Esophagus squamous epithelium (tissue), 5 donors: ENCODE measurements at places on chromosomes 1 and 21.

DNA sequence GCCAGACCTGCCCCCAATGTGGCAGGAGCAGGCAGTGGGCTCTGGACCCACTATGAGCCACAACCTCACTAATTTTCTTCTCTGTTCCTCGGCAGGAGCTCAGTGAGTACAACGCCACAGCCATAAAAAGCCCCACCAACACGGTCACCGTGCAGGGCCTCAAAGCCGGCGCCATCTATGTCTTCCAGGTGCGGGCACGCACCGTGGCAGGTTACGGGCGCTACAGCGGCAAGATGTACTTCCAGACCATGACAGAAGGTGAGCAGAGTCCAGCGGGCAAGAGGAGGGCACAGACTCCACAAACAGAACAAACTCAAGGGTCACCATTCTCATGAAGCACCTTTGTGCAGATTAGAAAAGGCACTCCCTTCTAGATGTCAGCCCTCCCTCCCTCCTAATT lies 79.9 kb downstream of the LACTBL1 start:
- DNase-seq = no peak

GRCh38 chr21:28771790-28772501 lies 220.7 kb downstream of the LTN1 start:
- no peak for DNase-seq

DNA sequence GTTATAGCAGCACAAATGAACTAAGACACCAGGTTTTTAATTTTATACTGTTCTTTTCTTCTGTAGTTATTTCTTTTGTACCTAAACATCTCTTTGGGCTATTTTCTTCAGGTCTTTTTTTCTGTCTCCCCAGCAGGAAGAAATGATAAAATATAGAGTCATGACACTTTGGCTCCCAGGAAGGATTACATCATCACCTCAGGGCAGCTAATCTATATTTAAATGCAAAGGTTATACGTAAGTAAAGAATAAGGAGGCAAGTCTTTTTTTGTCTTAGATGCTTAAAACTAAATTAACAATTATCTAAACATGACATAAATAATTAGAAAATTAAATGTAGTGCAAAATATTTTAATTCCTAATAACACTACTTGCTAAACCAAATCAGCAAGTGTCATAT lies 57.0 kb downstream of the WARS2 start:
- DNase-seq = no peak

DNA sequence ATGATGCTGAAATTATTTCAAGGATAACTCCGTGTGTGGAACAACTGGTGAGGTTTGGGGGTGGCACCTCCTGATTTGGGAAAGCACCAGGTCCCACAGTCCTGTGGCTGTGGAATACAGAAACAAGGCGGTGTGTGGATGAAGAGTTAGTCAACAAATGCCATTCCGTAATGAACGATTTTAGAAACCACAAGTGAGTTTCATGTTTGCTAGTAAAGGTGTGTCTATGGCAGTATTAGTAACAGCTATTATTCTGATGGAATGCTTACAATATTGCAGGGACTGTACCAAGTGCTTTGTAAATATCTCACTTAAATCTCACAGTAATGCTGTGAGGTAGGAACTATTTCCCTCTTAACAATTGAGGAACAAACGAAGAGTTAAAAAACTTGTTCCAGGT lies 53.8 kb downstream of the B3GALNT2 start:
- no peak for DNase-seq

DNA sequence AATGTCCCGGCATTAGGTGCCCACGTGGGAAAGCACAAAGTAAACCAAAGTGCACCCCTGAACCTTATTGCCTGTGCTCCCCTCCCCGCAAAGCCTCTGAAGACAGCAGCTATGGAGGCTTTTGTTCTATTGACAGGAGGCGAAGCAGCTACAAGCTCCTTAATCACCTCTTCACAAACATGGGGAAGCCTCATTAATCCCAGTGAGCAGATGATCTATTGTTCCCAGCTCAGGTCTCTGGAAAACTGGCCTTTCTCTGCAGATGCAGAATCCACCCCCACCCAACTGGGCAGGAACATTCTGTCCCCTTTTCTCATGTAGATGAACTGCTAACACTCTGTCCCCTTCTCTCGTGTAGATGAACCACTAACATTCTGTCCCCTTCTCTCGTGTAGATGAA lies 190.5 kb upstream of the CSF3R start:
- no peak for DNase-seq

- DNase-seq = no peak
These were observed 193.3 kb downstream of the EIF4G3 start for GRCh38 chr1:20983297-20983889.

GRCh38 chr21:44911384-44912157 lies 9.1 kb downstream of the ITGB2 start:
- DNase-seq = no peak

DNA sequence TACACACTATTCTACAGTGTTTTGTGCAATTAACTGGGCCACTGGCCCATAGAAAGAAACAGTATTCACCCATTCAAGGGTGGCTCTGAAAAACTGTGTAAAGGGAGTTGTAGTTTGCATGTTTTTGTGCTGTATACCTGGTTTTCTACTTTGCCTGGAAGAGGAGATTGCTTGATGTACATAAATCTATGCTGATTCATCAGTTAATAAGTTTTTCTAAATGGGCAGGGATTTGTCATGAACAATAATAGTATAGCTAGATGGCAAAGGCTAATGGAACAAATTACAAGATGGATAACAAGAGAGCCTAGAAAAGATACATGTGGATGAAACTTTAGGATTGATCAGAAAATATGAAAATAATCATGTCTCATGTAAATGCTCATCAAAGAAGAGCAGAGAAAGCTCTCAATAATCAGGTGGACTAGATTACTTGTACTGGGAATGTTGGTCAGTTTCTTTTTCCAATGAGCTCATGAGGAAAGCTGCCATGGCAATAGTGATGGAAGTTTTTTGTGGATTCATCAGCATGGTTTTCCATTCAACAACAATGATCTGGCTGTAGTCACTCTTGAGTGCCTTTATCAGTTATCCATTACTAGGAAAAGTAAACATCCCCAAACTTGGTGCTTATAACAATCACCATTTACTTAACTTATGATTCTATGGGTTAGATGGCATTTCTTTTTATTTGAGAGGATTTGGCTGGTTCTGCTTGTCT lies 602.8 kb downstream of the BRINP3 start:
- DNase-seq = no peak

GRCh38 chr21:34736116-34736874 lies 67.5 kb downstream of the CLIC6 start:
- no peak for DNase-seq

- DNase-seq = no peak
These were observed 17.9 kb downstream of the VWA5B1 start for GRCh38 chr1:20308569-20308968.

DNA sequence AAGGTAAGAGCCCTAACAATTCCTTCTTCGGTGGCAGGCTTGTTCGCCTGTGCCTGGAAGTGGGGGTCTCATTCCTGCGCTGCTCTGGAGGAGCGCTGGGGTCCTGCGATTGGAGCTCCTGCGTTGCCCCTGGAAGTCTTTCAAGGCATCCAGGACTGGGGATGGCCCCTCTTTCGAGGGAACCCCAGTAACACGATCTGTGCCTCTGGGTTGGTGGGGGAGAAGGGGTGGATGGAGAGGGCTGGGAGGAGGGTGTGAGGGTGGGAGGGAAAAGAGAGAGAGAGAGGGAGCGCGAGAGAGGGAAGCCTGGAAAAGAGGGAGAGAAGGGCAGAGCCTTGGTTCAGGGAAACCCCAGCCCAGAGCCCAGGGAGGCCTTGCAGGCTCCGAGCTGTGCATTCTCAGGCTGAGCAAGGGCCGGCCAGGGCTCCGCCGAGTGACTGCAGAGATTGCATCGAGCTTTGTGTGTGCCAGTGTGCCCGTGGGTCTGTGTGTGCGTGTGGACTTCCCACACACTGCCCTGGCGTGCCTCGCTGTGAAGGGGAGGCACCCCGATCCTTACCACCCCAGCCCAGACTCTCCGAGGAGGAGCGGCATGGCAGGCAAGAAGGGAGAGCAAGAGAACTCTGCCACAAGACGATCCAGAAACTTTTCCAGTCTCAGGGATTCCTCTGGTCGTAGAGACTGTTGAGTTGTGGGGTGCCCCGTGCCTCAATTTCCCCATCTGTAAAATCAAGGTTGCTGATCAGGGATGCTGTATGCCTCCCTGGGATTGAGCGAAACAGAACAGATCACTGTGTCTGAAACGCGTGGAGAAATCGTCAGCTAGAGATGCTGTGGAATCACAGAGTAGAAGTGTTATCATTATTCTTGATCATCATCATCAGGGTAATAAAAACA lies 619 bp downstream of the BCL9 start:
- DNase-seq = no peak

- DNase-seq = no peak
These were observed 44.0 kb downstream of the ACP6 start for GRCh38 chr1:147626291-147626690.

- DNase-seq = no peak
These were observed 38.9 kb downstream of the LEPR start for GRCh38 chr1:65459397-65459768.

DNA sequence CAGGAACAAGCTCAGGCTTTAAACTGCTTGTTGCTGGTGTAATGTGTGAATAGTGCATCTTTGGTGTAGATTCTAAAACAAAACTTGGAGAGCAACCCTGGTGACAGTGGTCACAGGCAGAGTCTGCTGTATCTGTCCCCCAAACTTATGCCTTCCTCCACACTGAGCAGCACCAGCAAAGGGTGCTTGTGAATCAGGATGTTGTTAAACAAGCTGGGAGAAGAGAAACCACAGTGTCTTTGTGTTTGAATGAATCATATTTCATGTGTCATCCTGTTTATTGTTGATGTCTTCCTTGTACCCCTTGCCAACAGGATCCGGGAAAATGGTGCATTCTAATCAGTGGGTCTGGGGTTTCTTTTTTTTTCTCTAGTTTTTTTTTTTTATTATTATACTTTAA lies 91.9 kb upstream of the COG2 start:
- DNase-seq = no peak

- DNase-seq = no peak
These were observed 70.5 kb upstream of the APOBEC4 start for GRCh38 chr1:183723571-183723970.

GRCh38 chr1:209710093-209710492 lies 5.4 kb downstream of the HSD11B1 start:
- no peak for DNase-seq

- DNase-seq = no peak
These were observed 134.7 kb upstream of the CD34 start for GRCh38 chr1:208045463-208046260.

GRCh38 chr1:229563701-229564100 lies 5.2 kb upstream of the ABCB10 start:
- no peak for DNase-seq

DNA sequence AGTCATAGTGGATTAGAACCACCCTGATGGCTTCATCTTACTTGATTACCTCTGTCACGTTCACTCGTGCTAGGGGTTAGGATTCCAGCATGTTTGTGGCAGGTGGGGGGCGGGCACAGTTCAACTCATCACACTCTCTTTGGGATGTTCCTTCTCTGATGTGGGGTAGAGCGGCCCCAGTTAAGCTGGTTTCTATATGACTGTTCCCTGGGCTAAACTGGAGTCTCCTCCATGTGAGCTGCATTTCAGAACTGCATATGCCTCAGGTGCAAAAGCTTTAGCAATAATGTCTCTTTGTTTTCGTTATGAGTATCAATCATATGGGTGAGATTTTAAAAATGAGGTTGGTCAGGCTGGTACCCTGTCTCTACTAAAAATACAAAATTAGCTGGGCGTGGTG lies 393.2 kb downstream of the RPS6KC1 start:
- DNase-seq = no peak

DNA sequence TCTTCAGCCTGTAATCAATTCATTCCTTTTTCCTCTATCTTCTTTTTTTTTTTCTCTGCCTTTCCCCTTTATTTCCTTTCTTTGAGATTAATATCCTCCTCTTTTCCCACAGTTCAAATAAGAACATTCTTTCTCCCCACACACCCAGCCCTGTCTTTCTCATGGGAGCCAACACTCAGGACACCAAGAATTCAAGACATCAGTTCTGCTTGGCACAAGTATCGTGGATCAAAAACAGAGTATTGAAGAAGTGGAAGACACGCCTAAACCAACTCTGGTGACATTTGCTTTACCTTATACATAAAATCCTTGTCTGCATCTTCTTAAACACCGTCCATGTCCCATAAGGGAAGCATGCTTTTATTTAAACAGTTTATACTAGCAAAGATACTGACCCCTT lies 2.9 kb downstream of the CD1E start:
- DNase-seq = no peak
